ENCODE measurements at places on chromosomes 1 and 21.

GRCh38 chr1:12461754-12462153 lies 156.3 kb downstream of the DHRS3 start:
- no peak for DNase-seq

DNA sequence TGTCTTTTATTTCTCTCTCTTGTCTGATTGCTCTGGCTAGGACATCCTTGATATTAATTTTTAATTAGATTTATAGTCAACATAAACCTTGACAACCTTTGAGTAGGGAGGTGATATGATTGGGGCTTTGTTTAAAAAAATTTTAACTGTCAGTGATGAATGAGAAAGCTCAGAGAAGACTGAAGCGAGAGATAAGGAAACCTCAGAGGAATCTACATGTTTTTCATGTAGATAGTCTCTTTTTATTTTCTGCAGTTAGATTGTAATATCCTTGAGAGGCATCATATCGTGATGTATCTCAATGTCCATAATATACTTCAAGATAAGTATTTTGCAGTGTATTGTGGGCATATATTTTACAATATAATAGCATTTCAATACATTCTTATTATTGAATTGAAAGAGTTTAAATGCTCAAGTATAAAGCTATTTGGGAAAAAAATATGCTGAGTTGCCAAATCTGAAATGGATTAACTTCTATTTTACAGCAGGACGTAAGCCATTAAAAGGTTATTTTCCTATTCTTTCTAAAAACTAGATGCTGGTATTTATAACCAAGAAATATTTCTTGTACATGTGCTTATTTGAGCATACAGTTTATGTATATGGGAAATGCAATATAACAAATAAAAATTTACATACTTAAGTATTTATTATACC lies 802.4 kb upstream of the ADGRL4 start:
- no peak for DNase-seq

DNA sequence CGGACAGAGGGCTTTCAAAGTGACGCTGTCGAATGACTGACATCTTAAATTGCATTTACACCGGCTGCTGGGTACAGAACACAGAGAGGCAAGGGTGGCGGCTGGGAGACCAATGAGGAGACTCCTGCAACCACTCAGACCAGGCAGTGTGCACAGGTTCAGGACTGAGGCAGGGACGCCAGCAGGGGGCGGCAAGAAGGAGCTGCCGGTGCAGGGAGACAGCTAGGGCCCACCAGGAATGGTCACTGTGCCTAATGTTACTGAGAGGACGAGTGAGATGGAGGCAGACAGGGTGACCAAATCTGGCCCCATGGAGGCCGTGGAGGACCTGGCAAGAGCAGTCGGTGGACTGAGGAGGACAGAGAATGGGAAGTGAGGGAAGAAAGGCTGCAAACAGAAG lies 23.5 kb downstream of the GLIS1 start:
- no peak for DNase-seq

DNA sequence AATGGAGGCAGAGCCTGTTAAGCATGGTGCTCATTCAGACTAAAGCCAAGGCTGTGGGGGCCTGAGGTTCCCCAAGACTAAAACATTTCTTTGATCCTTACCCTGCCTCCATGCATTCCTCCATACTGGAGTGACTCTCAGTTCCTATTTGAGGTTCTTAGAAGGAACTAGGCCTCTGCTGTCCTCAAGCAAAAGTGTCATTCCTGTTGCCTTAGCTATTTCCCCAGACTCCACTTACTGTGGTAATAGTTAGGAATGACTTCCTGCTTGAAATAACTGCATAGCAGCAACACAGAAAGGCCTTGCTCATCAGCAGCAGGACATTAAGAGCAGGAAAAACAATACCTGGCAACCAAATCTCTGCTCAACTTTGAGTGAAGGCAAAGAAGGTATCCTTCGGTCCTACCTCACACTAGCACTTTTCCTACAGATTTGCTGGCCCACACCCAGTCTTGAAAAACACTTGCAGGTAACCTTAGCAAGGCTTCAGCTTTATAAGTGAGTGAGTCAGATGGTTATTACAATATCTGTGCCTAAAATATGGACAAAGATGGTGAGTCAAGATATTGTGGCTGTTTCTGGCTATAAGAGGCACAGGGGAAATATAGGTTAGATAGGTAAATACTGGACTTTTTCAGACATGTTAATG lies 14.8 kb downstream of the LRRC41 start:
- DNase-seq, result no peak

GRCh38 chr21:42297377-42297776 lies 17.8 kb downstream of the TFF3 start:
- DNase-seq, result no peak

- DNase-seq, result no peak
Measured at GRCh38 chr1:236913371-236914037, 90.7 kb downstream of the MT1HL1 start.

DNA sequence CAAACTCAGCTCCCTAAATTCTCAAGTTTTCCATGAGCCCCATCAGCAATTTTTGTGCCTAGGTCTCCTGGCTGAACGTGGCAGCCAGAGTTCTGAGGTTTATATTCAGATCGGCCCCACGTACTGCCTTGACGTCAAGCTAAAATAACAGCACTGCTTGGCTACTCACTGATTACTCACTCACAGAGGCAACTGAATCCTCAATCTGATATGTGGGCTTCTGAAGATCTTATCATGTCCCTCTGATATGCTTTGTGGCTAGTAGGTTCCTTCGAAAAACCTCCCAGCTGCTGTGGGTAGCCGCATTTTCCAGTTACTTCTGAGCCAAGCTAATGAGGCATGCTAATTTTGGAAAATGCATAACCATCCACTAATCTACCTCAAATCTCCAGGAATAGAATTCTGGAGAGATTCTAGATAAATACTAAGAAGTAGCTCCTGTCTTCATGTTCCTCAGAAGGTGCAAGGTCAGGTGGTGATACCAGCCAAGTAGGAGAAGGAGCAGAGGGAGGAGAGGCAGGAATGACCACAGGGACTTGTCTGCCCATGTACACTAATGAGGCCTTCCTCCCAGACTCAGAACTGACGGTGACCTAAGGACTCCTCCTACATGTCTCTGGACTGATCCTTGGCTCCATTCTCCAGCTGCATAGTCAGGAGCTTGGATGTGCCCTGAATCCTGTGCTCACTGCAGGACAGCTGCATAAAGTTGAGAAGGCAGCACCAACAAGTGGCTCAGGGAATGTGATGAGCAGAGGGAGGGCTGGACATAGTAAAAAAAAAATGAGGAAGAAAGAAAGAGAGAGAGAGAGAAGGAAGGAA lies 263.7 kb downstream of the TNR start:
- DNase-seq, result no peak

Measured in NCI-H446 (cell line).